ENCODE measurements at places on chromosomes 5 and 9.

DNA sequence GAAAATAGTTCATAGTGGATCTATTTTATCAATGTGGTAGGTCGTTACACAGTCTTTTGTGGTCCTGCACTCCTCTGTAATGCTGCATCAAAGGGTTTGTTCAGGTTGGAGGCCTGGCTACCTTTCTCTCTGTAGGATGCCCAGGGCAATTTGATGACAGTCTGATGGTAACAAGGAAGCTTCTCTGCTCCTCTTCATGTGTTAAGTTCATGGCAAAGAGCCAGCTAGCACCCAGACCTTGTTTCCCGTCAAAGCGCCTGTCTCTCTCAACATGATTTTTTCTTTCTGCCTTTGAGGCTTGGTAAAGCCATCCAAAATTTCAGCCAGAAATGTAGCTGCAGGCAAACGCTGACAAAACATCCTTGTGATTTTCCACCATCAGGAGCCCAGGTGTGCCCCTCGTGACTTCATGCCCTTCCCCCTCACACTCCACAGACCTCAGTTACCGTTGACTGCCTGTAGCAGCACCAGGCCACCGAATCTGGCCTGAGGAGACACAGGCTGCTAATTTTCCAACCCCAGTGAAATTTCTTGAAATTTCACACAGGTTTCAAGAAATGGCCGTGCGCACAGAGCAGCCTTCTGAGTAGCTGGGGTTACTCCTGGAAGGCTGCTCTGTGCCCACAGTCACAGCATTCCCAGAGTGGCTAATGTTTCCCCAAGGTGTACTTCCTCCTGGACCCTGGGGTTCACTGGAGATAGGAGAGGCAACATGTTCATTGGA is 292.7 kb downstream of the CWC27 start:
- DNase-seq: no peak

- DNase-seq: no peak
Measured at GRCh38 chr5:17046320-17046719, 110.2 kb upstream of the MYO10 start.

GRCh38 chr5:76525956-76526355 is 97.2 kb downstream of the F2RL2 start:
- DNase-seq: no peak

- DNase-seq: no peak
Measured at GRCh38 chr5:28766565-28767158, 1728.3 kb upstream of the CDH9 start.

- DNase-seq: no peak
Measured at GRCh38 chr9:81632599-81632998, 56.7 kb downstream of the TLE1 start.

- DNase-seq: no peak
Measured at GRCh38 chr9:35526087-35526801, 36.3 kb downstream of the RUSC2 start.

- no peak for DNase-seq
Measured at GRCh38 chr5:73822989-73823339, 197.0 kb downstream of the ARHGEF28 start.

DNA sequence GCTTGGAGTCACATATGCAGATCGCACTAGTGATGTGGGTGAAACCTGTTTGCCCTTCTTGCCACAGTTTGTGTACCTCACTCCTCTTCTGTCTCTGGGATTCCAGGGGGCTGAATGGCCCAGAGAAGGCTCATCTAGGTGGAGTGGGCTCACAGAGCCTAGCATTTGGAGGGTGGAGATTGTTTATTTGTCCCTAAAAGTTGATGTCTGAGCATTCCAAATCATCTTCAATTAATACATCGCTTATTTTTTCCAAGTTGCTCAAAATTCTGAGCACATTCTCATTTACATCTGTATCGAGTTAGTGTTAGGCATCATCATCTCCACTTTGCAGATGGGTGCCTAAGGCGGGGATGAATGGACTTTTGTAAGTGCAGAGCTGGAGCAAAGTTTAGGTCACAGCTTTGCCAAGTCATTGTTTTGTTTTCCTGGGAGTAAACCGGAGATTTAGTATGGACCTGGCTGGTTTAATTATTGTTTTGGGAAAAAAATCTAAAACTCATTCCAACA is 2.0 kb downstream of the ABL1 start:
- DNase-seq: no peak

All from activated CD8-positive, alpha-beta T cell treated with anti-CD3 and anti-CD28 coated beads, Interleukin-2, amount 10 ng/mL, durations not matched to agents 7 days and 5 days (primary cell).